Mesothelial cell of epicardium (in vitro differentiated cells): ENCODE measurements at places on chromosomes 11 and 22. TPM values are rescaled to one million over a fixed set of nuclear protein-coding genes. Genes with fewer than 3 reads are reported as not detected.

- DNase-seq, result no peak
- no peaks in the 10 kb centered on the region for H3K27me3 ChIP-seq
- no peaks in the 10 kb centered on the region for H3K4me1 ChIP-seq
- H3K27ac ChIP-seq, result peak overlapping the region; percentile 48
Measured at GRCh38 chr11:99773646-99774045, 752.9 kb downstream of the CNTN5 start.

The SLC5A4 gene
- total RNA-seq, result not detected in 3 replicates

- no peak overlapping the region for H3K27ac ChIP-seq
- peaks cover 12% of the 10 kb centered on the region for H3K27me3 ChIP-seq
- no peaks in the 10 kb centered on the region for H3K36me3 ChIP-seq
- H3K4me3 ChIP-seq, result no peak overlapping the region
- DNase-seq, result no peak
- H3K4me1 ChIP-seq, result peaks cover 7% of the 10 kb centered on the region
Measured at GRCh38 chr11:32723332-32723731, 71.1 kb downstream of the CCDC73 start.

DNA sequence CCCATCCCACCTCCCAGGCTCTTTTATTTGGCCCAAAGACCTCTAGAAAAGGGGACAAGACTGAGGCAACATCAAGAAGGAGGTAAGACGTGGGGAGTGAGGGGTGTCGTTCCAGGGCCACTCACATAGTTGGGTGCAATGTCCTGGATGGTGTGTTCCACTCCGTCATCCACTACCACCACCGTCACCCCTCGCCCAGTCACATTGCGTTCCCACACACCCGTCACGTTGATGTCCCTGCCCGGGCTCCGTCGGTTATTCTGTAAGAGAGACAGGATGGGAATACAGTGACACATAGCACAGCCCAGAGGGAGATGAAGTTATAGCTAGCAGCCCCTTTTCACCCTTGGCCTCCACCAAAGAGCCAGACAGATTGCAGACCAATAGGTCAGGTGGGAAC lies 3.8 kb downstream of the PCSK7 start:
- H3K4me3 ChIP-seq, result no peak overlapping the region
- H3K27ac ChIP-seq, result no peak overlapping the region
- peaks cover 20% of the 10 kb centered on the region for H3K4me1 ChIP-seq
- H3K27me3 ChIP-seq, result no peaks in the 10 kb centered on the region

The NAALAD2 gene
- total RNA-seq, result 33.6 to 39.7 TPM (median 39.5 TPM) in 3 replicates

DNA sequence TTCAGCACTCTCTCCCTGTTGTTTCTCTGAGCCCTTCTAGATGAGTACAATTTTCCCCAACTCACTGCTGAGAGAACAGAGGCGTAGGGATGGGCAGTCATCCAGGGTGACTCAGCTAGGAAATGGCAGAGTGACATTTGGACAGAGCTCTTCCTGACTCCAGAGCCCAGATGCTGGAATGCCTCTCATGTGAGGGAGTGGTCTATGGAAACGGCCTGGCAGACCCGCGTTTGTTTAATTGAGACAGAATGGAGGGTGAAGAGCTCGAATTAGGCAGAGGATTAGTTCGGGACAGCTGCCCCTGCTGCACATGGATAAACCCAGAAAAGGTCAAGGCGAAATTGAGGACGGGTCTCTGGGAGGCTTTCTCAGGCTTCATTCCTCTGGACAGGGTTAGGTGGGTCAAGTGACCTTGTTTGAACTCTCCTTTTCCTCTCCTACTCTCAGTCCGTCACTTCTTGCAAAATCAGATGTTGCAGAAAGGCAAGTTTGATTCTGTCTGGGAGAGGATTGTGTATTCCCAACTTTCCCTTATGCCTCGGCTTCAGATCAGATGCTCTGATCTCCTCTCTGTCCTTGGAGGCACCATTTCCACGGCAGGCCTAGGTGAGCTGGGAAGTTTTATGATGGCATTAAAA lies 7.6 kb upstream of the LMO2 start:
- peaks cover 7% of the 10 kb centered on the region for H3K4me1 ChIP-seq
- H3K27ac ChIP-seq, result no peak overlapping the region
- H3K4me3 ChIP-seq, result no peak overlapping the region
- no peak for DNase-seq

The SPDYC gene
- not detected in 3 replicates for total RNA-seq

DNA sequence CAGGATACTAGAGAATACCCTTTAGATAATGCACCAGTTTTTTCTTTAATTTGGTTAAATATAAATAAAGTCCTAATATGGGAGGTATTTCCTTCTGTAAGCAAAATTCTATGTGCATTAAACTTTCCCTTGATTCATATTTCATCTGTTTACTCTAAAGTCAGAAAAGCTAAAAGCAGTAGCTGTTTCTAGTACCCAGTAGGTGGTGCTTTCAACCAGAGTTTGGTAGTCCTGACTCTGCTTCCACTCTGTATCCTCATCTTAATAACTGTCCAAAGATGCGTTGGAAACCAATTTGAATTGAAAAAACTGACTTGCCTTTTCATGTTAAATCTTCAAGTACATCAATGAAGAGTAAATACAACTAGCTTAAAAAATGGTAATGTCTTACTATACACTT lies 1065.2 kb downstream of the JRKL start:
- DNase-seq, result no peak
- no peak overlapping the region for H3K27ac ChIP-seq
- no peak overlapping the region for H3K4me3 ChIP-seq
- peaks cover 3% of the 10 kb centered on the region for H3K36me3 ChIP-seq
- H3K27me3 ChIP-seq, result peaks cover 2% of the 10 kb centered on the region

DNA sequence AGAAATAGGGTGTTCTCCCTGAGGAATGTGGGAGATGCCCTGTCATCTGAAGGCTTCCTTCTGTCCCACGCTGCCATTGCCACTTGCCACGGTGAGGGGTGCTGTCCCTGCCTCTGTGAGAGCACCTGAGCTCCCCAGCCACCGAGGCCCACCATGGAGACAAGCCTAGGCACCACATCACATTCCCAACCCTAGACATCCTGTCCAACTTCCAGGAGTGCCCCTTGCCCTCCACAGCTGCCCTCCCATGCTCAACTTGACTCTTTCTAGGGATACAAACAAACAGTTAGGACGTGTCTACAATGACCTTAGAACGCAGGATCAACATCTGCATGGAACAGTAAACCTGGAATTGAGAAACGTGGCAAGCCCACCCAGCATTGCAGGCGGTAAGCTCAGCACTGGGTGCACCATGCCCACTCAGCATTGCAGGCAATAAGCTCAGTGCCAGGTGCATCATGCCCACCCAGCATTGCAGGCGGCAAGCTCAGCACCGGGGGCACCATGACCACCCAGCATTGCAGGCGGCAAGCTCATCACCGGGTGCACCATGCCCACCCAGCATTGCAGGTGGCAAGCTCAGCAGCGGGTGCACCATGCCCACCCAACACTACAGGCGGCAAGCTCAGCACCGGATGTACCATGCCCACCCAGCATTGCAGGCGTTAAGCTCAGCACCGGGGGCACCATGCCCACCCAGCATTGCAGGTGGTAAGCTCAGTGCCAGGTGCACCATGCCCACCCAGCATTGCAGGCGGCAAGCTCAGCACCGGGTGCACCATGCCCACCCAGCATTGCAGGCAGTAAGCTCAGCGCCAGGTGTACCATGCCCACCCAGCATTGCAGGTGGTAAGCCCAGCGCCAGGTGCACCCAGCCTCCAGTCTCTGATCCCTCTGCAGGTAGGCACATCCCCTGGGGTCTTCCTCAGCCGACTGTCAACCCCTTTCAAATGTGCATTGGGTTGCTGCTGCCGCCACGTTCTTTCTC lies 1463.9 kb downstream of the TBC1D22A start:
- H3K27me3 ChIP-seq, result no peaks in the 10 kb centered on the region
- no peak overlapping the region for H3K4me3 ChIP-seq
- H3K27ac ChIP-seq, result no peak overlapping the region
- H3K4me1 ChIP-seq, result no peaks in the 10 kb centered on the region
- no peaks in the 10 kb centered on the region for H3K36me3 ChIP-seq

GRCh38 chr11:63783925-63784592 lies 15.5 kb upstream of the ZFTA start:
- H3K27ac ChIP-seq, result peak overlapping the region; percentile 62
- peaks cover 19% of the 10 kb centered on the region for H3K4me1 ChIP-seq
- H3K36me3 ChIP-seq, result no peaks in the 10 kb centered on the region
- no peaks in the 10 kb centered on the region for H3K27me3 ChIP-seq
- DNase-seq, result no peak

DNA sequence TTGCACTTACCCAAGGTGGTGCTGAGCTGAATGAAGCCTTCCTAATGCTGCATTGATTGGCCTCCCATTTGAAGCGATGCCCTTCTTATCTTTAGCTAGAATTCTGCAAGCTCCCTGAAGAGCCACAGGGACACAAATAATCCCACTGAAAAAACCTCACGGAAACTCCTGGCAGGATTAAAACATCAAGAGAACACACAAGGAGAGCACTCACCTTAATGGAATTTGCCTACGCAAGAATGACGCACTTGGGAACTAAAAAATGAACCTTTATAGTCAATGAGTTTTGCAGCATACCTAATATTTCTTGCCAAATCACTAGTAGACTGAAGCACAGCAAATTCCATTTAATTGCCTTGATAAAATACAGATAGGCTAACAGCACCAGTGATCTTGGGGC lies 232.8 kb upstream of the UBASH3B start:
- no peaks in the 10 kb centered on the region for H3K36me3 ChIP-seq
- peak overlapping the region; percentile 70 for H3K27ac ChIP-seq
- H3K27me3 ChIP-seq, result no peaks in the 10 kb centered on the region
- H3K4me1 ChIP-seq, result peaks cover 35% of the 10 kb centered on the region
- H3K4me3 ChIP-seq, result no peak overlapping the region

The P4HA3 gene
- 1.4 to 1.7 TPM (median 1.6 TPM) in 3 replicates for total RNA-seq

The LMNTD2 gene
- 16.5 to 17.4 TPM (median 16.6 TPM) in 3 replicates for total RNA-seq

The BACE1 gene
- 38.1 to 40.9 TPM (median 40.3 TPM) in 3 replicates for total RNA-seq

The UBQLNL gene
- total RNA-seq, result 1.9 to 2.1 TPM (median 2.0 TPM) in 3 replicates

DNA sequence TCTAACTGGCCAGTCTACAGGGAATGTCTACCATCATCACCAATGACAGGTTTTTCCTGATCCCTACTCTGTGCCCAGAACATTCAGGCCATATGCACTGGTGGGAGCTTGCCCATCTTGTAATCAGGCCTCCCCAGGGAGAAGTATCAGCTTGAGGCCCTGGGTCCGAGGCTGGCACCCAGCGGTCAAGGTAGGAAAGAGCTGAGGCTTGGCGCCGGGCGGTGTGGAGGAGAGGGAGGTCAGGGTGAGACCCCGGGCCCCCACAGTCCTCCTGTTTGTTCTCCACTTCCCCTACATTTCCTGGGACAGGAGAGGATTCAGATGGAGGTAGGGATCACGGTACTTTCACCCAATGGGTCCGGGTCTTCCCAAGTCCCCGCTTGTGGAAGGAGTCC lies 15.5 kb downstream of the TSKU start:
- peaks cover 5% of the 10 kb centered on the region for H3K4me1 ChIP-seq
- H3K36me3 ChIP-seq, result peaks cover 2% of the 10 kb centered on the region
- H3K27ac ChIP-seq, result no peak overlapping the region
- no peaks in the 10 kb centered on the region for H3K27me3 ChIP-seq
- H3K4me3 ChIP-seq, result peak overlapping the region; percentile 28
- DNase-seq, result no peak

- no peak overlapping the region for H3K4me3 ChIP-seq
- H3K27me3 ChIP-seq, result no peaks in the 10 kb centered on the region
- H3K27ac ChIP-seq, result no peak overlapping the region
- H3K36me3 ChIP-seq, result no peaks in the 10 kb centered on the region
Measured at GRCh38 chr11:77409046-77409445, 64.8 kb downstream of the PAK1 start.

- peaks cover 10% of the 10 kb centered on the region for H3K36me3 ChIP-seq
- H3K27me3 ChIP-seq, result no peaks in the 10 kb centered on the region
- peaks cover 19% of the 10 kb centered on the region for H3K4me1 ChIP-seq
- DNase-seq, result no peak
- H3K27ac ChIP-seq, result peak overlapping the region; percentile 55
Measured at GRCh38 chr11:110286298-110287040, 9.9 kb downstream of the RDX start.

DNA sequence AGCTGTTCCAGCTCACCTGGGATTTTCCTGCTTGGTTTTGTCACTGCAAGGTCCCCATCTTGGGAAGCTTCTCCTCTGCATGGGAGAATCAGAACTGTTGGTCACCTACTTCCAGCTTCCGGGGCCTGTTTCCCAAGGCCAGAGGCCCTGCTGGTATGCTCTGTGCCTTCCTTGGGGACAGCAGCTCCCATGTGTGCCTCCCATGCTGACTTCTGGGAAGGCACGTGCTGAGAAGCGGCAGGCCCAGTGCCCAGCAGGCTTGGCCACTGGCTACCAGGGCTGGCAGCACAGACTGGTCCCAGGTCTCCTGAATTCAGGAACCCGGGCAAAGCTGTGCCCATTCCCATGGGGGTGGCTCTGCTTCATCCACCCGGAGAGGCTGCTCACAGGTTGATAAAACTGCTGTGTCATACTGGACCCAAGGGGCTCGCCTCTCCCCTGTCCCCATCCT lies 33.8 kb downstream of the MYEOV start:
- DNase-seq, result peak; percentile 19
- H3K27ac ChIP-seq, result no peak overlapping the region
- H3K4me3 ChIP-seq, result no peak overlapping the region
- no peaks in the 10 kb centered on the region for H3K27me3 ChIP-seq
- H3K36me3 ChIP-seq, result no peaks in the 10 kb centered on the region
